NCI-H446 treated with DMSO at 0.1 percent for 48 hours (cell line): ENCODE measurements at places on chromosomes 3 and 15.

GRCh38 chr3:187327845-187328244 is 36.3 kb upstream of the MASP1 start:
- no peak for DNase-seq

DNA sequence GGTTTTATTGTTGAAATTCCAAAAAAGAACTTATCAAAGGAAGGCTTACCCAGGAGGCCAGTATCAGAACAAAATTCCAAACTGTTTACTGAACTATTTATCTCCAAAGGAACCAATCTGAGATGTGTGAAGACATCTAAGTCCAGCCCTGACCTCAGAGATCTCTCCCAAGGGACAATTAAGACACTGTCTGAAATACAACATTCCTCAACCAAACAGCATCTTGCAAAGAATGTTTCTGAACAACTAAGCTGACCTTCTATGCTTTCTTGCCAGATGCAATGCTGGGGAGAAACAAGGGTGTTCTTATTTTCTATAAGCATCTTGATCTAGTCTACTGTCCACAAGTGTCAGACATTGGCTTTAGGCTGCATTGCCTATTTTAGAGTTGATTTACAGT is 13.6 kb downstream of the PDZRN3 start:
- no peak for DNase-seq

DNA sequence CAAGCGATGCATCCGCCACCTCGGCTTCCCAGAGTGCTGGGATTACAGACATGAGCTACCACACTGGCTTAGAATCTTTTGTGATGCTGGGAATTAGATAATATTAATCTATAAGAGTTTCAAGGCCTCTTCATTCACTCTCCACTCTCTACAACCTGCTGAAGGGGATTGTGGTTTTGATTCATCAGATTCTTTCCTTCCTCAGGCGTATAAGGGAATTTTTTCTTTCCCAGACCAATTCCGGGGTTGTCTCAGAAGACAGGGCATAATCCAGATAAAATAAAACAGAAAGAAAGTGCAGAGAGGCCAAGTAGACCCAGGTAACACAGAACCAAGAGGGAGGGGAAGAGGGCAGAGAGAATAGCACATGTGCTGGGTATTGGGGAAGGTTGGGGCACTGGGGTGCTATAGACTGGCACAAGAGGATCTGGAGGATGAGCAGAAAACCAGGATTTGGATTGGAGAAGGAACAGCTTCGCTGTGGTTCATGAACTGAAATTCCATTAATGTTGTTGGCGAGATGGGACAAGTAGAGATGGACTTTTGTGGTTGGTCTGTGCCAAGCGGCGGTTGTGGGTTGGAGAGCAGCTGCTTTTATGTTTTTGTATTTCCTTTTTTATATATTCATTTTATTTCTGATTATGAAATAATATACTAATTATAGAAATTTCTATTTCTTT is 12.8 kb downstream of the ARL6IP5 start:
- no peak for DNase-seq

DNA sequence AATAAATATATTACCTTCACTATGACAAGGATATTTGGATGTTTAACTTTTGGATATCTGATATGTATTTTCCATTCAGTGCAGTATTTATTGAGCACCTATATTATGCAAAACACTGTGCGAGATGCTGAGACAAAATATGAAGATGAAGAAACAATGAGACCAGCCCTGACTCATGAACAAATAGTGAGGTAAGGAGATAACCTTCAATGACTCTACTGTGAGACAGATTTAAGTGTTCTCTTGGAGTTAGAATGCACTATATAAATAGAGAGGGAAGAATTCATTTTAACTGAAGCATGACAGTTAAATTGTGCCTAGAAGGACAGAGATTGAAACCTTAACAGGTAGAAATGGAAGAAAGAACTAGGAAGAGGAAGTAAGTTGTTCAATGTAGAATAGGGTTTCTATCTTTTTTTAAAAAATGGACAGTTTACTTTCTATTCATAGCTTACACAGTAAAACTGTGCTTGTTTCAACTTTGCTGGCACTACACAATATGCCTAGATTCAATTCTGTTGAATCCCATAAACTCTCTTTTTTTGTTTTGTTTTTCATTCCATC is 124.2 kb downstream of the ZBTB20 start:
- DNase-seq = no peak

DNA sequence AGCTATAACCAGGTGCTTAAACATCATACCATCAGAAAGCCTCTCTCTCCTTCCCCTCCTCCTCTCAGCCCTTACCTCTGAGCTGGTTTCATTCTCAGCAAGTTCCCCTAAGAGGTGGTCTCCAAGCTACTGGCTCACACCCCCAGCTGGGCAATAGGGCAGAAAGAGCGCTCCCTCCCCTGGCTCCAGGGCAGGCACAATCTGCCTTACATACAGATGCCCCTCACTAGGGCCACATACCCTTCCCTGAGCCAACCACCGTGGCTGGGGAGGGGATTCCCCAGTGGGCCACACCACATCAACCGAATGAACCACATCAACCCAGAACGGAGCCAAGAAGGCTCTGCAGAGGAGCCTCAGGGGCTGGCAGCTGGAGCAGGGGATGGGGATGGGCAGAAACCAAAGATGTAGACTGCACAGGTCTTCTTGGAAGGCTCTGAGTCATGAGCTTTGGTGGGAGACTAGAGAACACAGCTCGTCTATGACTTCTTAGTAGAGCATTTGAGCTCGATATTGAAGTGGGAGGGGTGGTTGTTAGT is 4.6 kb upstream of the FBLN2 start:
- no peak for DNase-seq

DNA sequence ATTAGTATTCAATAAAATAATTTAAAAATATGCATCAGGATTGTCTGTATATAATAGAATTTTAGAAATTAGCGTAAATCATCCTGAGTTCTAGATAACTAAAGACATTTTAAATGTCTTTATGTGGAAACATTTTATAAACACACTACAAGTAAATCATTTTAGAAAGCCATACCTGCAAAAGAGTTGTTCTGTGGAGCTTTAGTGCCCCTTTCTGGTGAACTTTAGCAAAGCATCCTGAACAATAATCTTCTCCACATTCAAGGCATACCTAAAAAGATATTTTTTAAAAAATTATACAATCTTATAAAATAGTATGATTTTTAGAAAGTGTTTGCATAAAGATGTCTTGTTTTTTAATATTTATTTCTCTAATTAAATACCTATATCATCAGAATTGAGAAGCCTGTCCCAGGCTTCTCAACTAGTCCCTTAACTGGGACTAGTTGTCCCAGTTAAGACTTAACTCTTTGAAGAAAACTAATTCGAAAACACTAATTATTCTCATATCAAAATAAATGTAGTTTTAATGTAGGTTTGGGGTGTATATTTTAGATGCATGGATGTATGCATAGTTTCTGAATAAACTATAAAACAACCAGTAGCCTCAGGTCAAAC is 29.7 kb downstream of the ZBBX start:
- DNase-seq = no peak

- DNase-seq = no peak
Measured at GRCh38 chr3:129317014-129317771, 38.5 kb downstream of the HMCES start.

DNA sequence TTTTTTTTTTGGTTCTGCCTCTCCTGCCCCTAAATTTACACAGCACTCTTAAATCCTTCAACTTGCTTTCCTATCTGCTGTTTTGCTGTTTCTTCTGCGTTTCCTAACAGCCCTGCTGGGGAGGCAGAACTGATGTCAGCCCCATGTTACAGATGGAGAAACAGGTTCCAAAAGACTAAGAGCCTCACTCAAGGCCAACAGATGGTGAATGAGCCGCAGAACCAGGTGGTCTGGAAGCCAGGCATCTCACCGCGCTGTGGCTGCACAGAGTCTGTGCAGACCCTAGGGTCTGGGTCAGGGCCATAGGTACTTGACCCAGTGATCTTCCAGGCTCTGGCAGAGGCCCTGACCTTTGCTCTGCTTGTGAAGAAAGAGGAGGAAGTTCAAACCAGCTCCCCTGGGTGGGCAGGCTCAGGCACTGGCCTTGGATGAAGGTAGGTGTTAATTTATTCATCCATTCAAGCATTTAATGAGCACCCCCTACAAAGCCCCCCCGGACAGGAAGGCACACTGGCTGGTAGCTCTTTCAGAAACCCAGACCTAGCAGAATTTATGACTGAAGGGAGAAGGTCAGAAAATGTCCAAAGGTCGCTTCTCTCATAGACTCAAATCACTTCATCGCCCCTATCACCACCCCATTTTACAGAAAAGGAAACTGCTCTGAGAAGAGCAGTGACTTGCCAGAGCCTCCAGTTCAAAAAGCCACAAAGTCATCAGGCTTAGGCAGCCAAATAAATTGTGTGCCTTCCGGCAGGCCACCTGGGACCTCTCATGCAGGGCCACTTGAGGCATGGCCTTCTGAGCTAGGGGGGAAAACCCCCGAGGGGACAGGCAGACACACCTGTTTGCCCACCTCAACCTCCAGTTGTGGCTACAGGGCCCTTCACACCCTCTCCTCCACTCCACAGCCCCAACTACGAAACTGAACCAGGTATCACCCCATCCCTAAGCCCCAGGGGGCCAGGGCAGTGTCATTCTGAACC is 2.7 kb downstream of the CHDH start:
- DNase-seq = no peak

GRCh38 chr15:70447928-70448698 is 315.2 kb downstream of the UACA start:
- no peak for DNase-seq

GRCh38 chr15:79140846-79141570 is 50.4 kb upstream of the RASGRF1 start:
- DNase-seq = no peak

DNA sequence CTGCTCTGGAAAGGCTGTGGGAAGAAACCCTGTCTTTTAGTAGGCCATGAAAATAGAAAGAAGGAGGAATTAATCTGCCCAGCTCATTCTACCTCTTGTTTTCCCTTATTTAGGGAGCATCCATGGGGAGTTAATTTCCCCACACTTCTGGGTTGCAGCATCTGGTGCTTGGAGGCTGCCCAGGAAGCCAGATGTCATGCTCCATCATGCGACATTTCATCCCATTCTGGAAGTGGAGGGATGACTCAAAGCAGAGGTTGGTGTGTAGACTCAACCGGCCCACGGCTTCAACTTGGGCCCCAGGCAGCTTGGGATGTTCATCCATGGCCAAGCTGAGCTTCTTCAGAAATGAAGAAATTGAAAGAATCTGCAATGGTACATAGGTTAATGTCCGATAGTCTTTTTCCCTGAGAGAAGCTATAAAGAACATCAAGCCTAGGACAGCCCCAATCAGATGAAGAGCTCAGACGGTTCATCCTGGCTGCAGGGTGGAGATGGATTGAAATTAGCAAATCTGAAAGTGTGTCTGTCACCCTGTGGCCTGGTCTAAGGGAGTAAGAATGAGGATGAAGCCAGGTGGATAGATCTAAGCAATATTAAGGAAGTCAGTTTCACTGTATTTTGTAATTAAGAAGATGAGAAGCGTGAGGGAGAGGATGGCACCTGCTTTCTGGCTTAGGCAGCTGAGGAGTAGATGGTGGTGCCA is 24.5 kb upstream of the PROK2 start:
- no peak for DNase-seq

- no peak for DNase-seq
Measured at GRCh38 chr3:139299261-139300132, 44.3 kb upstream of the MRPS22 start.

GRCh38 chr3:13792051-13792490 is 87.8 kb downstream of the WNT7A start:
- no peak for DNase-seq

GRCh38 chr15:92579486-92579885 is 76.1 kb downstream of the FAM174B start:
- no peak for DNase-seq

- no peak for DNase-seq
Measured at GRCh38 chr3:193187070-193187722, 53.8 kb upstream of the PLAAT1 start.

DNA sequence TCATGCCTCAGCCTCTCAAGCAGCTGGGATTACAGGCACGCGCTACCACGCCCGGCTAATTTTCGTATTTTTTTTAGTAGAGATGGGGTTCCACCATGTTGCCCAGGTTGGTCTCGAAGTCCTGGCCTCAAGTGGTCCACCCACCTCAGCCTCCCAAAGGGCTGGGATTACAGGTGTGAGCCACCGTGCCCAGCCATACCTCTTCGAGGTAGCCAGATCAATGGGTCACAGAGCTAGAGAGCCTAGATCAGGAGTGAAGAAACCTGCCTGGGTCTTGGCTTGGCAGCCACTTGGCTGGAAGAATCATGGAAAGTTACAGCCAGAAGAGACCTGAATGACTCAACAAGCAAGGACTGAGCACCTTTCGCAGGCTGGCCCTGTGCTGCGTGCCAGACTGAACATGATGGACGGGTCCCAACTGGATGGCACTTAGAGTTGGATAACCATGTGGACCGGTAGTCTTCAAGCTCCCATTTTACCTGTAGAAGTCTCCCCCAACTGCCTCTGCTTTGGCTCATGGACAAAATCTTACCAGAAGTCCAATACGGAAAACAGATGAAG is 29.7 kb downstream of the GNB5 start:
- DNase-seq = no peak

- DNase-seq = no peak
Measured at GRCh38 chr3:72660270-72661114, 187.8 kb downstream of the SHQ1 start.

DNA sequence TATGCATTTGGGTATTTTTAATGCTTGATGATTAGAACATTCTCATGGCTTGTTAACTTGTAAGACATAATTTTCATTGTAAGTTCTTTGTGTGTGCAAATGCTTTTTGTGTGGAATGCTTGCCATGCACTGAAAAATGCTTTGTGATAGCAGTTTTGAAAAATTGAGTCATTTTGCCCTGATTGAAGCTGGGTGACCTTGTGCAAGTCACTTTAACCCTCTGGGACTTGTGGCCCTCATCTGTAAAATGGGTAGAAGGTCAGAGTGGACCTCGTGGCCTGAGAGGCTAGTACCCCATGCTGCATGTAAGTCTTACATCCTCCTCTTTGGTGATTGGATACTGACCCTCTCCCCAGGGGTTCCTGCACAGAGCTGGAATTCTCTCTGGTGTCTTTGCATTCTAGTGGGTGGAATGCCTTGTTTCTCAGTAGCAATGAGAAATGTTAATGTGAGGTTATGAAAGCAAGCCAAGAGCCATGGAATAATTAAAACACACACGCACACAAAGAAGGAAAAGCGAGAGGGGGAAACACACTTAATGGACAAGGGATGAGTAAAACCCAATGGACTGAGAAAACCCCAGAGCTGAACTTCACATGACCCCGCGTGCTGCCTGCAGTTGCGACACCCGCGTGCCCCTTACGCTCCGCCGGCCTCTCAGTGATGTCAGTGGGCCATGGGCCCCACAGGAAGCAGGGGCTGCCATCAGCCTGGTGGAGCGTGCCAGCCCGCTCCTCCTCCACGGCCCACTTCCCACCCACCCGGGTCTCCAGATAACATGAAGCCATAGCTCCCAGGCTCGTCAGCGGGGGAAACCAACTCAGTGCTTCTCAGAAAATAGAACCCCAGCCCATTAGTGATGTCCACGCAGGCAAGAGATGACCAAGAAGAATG is 44.0 kb downstream of the SMAD3 start:
- no peak for DNase-seq

DNA sequence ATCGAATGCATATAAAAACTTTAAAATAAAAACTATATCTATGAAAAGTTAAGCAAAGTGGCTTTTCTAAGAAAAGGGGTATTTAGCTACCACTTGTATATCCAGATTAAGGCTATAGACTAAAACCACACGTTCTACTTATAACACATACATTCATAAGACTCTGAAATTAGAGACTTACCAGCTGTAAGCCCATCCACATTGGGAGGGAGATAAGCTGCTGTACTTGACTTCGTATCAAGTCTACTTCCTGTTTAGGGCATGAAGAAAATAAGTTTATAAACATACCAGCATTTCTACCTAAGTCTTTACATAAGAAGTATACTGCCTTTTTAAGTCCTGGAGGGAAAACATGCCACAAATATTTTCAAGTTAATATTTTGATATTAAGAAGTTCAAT is 27.7 kb downstream of the AQR start:
- DNase-seq = no peak

- no peak for DNase-seq
Measured at GRCh38 chr3:23608650-23609049, 197.1 kb upstream of the UBE2E1 start.
